Renal cortex interstitium (tissue), 15 donors: ENCODE measurements at places on chromosomes 4 and X.

- no peak for DNase-seq
Observed at GRCh38 chr4:67158666-67159065, 386.6 kb downstream of the CENPC start.

- no peak for DNase-seq
Observed at GRCh38 chr4:118760092-118760491, 74.9 kb downstream of the METTL14 start.

GRCh38 chr4:105714071-105714521 lies 5.5 kb downstream of the GSTCD start:
- no peak for DNase-seq

DNA sequence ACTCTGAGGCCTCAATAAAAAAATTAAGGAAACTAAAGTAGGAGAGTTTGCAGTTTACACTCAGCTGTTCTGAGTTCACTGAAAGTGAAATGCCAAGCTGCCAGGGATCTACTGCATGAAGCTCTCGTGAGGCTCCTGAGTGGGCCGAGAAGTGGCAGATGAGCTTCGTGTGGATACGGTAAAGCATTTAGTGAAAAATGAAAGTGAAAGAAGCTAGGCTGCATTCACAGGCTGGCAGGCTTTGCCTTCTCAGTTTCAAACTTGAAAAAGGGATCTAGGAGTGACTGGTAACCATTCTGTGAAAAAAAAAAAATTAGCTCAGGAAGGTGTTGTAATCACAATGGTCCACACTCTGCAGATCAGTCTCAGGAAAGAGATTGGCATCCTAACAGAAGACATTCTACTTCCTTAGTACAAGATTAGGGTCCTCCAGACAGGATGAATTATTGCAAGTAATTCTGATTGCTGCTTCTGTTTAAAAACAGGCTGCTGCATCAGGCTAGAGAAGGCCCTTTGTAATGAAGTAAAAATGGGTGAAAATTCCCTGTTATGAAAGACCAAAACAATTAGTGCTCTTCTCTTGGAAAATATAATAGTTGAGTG lies 679.9 kb downstream of the RPA4 start:
- peak; percentile 10 for DNase-seq

DNA sequence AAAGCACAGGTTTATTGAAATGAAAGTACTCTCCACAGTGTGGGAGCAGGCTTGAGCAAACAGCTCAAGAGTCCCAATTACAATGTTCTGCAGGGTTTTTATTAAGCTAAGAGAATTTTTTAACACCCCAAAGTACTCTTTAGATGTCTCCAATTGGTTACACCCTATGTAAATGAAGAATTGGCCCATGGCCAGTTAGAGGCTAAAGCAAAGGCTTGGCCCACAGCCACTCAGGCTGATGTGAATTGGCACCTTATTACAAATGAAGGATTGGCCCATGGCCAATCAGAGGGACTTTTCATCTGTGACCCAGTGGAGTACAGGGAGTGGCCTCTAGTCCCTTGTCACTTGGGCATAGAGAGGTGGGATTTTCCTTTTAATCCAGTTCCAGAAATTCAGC lies 30.1 kb upstream of the IQCM start:
- no peak for DNase-seq

DNA sequence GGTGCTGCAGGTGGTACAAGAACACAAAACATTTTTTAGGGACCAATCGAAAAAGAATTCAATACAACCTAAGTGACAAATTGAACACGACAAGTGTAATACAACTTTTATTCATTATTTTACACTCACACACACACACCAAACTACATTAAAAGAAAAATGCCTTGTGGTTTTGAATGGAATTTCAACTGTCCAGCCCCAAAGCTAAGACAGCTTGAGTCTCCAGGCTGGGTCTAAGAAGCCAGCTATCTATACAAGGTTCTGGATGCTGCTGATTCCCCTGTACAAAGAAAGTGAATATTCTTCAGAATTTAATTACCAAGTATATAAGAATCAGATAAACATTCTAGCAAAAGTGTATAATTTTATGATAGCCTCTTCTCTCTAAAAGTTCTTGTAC lies 118.2 kb downstream of the PPP3CA start:
- DNase-seq: no peak

DNA sequence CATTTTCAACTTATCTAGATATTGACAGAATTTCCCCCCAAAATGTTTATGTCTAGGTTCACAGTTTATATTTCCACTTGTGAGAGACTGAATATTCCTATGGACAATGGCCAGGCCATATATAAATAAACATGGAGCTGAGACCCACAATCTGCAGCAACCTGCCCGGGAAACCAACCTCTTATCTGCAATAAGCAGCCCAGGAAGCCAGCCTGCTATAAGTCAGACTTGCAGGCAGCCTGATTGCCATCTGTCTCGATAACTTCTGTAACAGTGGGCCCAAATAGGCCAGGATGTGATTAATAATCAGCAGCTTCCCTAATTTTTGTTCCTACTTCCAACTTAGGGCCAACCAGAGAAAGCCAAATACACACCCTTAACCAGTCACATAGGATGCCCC lies 5.2 kb upstream of the NAP1L5 start:
- DNase-seq: no peak

- no peak for DNase-seq
Observed at GRCh38 chr4:140012688-140013486, 141.1 kb downstream of the MAML3 start.

- no peak for DNase-seq
Observed at GRCh38 chrX:4094926-4095325, 381.5 kb upstream of the PRKX start.

DNA sequence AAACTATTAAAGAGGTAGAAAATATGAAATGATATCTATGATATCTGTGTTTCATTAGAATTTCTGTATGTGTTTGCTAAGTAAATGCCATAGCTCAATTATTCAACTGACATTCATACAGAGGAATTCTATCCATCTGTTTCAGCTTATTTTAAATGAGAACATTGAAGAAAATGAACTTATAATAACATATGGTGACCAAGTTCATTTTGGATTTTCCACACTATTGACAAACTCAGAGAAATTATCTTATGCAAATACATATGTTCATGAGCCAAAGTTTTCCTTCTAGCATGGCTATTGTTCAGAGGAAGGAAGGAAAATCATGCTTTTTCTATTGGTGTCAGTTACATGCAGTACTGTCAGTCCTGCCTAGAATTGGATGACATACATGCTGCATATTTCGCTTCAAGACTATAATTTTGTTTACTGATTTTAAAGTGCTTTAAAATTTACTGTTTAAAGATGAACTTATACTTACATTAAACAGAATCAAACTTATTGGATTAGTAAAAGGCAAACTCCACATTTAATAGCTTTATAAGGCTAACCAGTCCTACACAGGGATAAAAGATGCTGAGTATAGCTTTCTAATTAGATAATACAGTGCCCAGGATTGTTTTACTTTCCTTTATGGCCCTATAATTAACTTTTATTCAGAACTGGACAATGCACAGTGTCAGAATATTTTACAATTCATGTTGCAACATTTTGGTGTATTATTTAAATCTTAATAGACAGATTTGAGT lies 646.2 kb downstream of the TRAM1L1 start:
- no peak for DNase-seq

DNA sequence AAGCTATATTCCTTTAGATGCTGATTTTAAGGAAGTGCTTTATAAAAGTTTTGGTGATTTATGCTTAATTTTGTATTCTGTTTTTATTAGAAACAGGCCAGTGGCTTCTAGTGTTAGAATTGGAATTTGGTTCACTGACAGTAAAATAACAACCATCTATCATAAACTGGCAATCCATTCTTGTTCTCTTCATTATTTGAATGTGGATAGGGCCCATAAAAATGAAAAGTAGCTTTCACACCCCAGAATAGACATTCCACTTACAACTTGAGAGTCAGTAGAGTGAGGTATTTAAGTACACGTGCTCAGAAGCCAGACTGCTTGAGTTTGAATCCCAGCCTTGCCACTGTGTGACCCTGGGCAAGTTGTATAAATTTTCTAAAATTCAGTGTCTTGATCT lies 232.4 kb upstream of the CTSO start:
- no peak for DNase-seq

DNA sequence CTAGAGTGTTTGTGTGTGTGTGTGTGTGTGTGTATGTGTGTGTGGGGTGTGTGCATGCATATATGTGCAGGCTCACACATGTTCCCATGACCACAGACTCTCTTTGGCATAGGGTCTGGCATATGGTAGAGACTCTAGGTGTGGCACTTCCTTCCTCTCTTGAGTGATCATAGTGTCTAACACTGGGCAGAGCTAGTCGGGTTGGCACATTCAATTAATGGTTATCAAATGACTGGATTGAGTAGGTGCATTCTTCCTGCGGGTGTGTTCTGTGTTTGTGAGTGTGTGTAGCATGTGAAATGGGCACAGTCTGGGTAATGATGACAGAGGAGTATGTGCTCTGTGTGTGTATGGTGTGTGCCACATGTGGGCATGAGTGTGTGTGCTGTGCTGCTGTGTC lies 106.5 kb downstream of the EFNB1 start:
- no peak for DNase-seq

GRCh38 chr4:106287353-106287969 lies 28.5 kb downstream of the TBCK start:
- peak; percentile 3 for DNase-seq

DNA sequence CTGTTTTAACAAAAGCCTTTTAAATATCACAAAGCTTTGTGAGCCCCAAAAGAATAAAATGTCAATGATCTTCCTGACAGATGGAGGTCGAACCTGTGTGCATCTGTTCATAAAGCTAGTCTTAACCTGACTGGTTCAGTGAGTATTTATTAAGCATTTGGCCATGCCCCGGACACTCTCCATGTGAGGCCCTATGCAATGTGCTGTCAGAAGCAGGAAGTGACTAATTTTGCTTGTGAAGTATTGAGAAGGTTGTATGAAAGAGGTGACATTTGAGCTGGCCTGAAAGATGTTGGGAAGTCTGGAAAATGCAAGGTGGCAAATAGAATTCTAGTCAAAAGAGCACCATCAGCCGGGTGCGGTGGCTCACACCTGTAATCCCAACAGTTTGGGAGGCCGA lies 171.4 kb downstream of the MSL3 start:
- no peak for DNase-seq

GRCh38 chr4:72323227-72323626 lies 245.8 kb downstream of the ADAMTS3 start:
- DNase-seq: no peak

- no peak for DNase-seq
Observed at GRCh38 chr4:69876071-69876470, 16.1 kb upstream of the SULT1E1 start.

GRCh38 chrX:649166-649565 lies 18.6 kb downstream of the SHOX start:
- no peak for DNase-seq

GRCh38 chrX:24023544-24023943 lies 3.4 kb downstream of the KLHL15 start:
- DNase-seq: no peak

GRCh38 chr4:111802191-111802590 lies 343.1 kb upstream of the FAM241A start:
- no peak for DNase-seq

GRCh38 chr4:53748328-53748772 lies 157.1 kb upstream of the LNX1 start:
- no peak for DNase-seq

DNA sequence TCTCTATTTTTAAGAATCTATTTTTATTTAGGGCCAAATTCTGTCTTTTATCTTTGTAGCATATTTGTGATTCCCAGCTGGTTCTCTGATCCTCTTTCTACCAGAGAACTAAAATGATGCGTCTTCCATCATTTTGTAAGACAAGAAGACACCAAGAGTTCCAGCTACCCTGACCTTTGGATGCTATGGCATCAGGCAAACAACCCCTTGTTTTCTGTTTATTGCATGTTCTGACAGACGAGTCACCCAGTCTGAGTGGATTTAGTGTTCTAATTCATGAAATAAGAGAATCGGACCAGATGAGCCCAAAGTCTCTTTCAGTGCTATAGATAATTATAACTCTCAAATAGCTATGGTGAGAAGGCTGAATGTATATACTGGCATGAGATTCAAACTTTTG lies 69.7 kb downstream of the ZFYVE28 start:
- DNase-seq: no peak

- DNase-seq: no peak
Observed at GRCh38 chr4:76322236-76322635, 15.7 kb downstream of the STBD1 start.

GRCh38 chr4:182574706-182575105 lies 331.5 kb downstream of the TENM3 start:
- no peak for DNase-seq

GRCh38 chrX:48511560-48511959 lies 2.8 kb downstream of the PORCN start:
- no peak for DNase-seq

DNA sequence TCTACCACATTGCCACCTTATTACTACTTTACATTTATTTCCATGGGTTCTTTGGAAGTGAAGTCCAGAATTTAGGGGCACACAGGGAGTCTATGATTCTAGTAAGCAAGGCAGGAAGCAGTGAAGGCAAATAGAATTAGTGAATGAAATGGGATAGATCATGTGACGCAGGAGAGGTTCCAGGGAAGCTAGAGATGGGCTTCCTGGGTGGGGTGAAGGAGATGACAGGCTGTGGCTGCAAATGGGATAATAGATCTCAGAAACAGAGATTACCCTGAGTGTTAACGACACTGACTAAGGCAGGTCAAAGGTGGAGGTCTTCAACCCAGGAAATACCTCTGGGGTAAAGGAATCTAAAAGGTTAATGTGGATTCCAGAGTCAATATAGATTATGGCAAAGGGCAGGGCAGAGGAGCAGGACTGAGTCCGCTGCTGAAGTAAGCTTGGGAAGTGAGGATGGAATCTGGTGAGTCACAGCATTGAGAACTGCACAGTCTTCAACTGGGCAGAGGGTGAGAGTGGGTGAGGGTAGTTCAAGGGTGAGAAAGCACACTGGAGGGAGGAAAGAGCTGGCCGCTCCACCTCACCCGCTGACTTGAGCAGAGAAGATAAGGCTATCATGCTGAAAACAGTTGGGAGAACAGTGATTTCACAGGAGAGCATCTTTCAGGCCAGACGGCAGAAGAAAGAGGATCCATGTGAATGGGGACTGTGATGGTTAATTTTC lies 70.8 kb downstream of the ANXA3 start:
- no peak for DNase-seq

DNA sequence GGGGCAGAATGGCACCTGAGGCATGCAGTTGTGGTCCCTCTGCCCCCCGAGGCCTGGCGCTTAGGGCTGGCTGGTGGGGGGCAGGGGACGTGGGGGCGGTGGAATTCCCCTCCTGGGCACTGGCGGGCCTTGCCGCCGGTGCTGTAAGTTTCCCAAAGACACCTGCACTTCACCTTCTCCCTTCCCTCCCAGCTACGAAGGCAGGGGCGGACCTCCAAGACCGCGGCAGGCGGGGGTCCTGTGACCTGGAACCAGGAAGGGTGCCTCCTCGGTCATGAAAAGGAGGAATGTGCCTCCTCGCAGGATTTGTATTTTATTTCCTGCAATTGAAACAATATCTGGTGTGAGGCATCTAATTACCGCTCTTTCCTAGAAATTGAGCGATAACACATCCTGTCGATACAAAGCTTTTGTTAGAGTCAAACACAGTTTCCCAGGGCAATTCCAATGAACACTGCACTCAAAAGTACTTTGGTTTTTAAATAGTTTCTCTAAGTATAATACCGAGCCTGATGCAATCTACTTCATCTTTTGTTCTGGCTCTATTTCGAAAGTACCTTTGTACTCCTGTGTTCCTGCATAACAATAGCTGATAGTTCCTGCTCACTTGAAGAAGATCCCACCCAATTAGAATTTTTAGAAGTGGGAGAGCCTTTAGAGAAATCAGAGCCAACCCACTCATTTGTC lies 12.3 kb upstream of the ADRA2C start:
- no peak for DNase-seq

GRCh38 chr4:8710946-8711345 lies 118.4 kb downstream of the CPZ start:
- DNase-seq: no peak

- no peak for DNase-seq
Observed at GRCh38 chrX:41827886-41828285, 95.5 kb downstream of the CASK start.
